ENCODE measurements at places on chromosomes 1 and 21.
A peak's percentile ranks its signal among the peaks of the same experiment; 100 is the strongest.

- no peak for DNase-seq
These were observed 542 bp downstream of the GAS5 start for GRCh38 chr1:173867141-173867752.

- no peak for DNase-seq
These were observed 8.7 kb downstream of the C1orf74 start for GRCh38 chr1:209775678-209776077.

GRCh38 chr1:64474665-64475439 is 4.9 kb downstream of the CACHD1 start:
- DNase-seq = no peak

- no peak for DNase-seq
These were observed 29.3 kb downstream of the SGIP1 start for GRCh38 chr1:66563094-66563800.

GRCh38 chr1:100302739-100303138 is 36.7 kb downstream of the RTCA start:
- DNase-seq = no peak

DNA sequence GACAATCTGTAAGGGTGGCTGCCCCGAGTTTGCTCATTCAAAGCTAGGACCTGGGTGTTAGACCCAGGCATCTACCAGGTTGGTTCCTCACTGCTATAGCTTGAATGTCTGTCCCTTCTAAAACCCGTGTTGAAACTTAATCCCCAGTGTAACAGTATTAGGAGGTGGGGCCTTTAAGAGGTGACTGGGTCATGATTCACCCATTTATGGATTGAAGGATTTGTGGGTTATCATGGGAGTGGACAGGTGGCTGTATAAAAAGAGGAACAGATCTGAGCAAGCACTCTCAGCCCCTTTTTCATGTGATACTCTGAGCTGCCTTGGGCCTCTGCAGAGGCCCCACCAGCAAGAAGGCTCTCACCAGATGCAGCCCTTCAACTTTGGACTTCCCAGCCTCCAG is 29.4 kb downstream of the PSMG1 start:
- no peak for DNase-seq

DNA sequence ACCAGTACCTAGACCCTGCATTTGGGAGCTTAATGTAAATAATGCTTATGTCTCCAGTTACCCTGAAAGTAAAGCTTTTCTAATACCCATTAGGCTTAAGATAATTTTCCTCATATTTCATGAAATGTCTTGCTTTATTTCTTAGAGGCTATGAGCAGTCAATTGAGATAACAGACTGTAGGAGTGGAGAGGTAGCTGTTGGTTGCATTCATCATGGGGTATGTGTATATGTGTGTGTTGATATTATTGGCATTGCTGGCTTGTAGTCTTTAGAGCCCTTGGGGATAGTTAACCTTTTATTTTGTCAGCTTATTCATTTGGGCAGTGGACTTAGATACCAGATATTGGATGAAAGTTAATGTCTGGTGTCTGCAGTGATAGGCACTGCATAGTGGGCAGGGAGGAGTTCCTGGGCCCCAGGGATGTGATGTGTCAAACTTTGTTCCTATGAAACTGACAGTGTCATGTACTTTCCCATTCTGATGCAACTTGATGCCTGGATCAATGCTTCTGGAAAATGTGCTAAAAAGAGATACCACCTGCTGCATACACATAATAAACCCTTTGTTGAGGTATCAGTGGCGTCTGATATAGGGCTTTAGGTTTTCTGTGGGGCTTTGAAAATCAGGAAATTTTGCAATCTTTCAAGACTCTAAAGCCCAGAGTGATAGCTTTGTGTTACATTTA is 83.9 kb downstream of the MAST2 start:
- no peak for DNase-seq

- DNase-seq = no peak
These were observed 8.6 kb downstream of the SEMA6C start for GRCh38 chr1:151137789-151138188.

- no peak for DNase-seq
These were observed 34.6 kb upstream of the WNT4 start for GRCh38 chr1:22177354-22178003.

DNA sequence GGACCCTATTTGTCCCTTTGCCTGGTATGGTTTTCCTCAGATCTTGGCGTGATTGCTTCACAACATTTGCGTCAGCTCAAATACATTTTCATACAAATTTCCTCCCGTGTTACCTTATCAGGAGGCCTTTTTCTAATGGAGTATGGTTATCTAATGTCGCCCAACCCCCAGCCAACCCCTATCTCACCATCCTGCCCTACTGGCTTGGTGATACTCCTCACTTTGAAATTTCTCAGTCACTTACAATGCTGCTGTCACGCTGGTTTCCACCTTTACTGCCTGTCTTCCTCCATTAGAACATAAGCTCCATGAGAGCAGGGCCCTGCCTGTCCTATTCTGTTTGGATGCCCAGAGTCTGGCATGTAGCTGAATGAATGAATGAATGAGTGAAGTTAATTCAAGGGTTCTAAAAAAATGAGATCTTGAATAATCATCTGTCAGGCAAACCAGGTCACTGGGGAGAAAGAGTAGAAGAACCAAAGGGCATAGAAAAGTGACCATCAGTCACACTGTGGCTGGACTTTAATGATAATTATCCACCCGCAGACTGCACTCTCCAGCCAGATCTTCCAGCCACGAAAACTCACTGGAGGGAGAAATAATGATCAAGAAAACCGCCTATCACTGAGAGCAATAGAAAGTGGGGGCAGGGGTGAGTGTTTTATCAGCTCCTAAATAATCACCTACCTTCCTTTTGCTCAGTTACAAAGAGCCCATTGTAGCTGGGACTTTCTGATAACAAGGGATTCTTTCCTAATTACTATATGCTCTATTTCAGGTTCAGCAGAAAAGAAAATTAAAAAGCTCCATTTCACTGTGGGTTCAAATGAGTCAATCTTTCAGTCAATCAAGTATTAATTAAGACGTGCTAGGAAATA is 21.3 kb downstream of the KIAA0040 start:
- DNase-seq = no peak

DNA sequence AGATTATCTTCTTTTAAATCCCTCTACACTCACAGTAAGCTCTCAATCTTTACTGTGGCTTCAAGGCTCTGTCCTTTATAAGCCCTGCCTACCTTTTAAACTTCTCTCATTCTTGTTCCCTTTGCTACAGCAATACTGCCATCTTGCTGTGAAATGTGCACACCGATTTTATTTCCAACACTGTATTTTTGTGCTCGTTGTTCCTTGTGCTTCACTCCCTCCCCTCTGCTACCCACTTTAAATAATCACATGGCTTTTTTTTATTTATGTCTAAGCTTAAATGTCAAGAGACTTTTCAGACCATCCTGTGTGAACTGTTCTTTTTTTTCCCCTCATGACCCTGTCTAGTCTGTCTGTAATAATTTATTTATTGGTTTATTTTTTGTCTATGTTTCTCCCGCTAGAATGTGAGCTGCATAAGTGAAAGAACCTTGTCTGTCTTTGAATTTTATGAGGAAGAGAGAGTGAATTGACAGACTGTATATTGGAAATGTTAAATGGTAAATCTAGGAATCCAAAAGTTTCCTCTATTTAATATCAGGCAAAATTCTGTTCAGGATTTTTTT is 45.7 kb downstream of the ABCD3 start:
- peak; percentile 8 for DNase-seq

- DNase-seq = no peak
These were observed 73.2 kb downstream of the DAB1 start for GRCh38 chr1:57350610-57351009.

GRCh38 chr1:95126846-95127245 is 9.7 kb downstream of the TLCD4 start:
- DNase-seq = no peak

Data from CD4-positive, alpha-beta T cell treated with Interleukin-6 at 100 ng/mL for 8 hours (primary cell).